GM19239 (cell line): ENCODE measurements at places on chromosomes 3 and 15.

GRCh38 chr3:122184591-122184929 is 1.1 kb downstream of the CASR start:
- DNase-seq, result no peak

- no peak for DNase-seq
Observed at GRCh38 chr3:157065201-157065600, 94.7 kb downstream of the CCNL1 start.

- no peak for DNase-seq
Observed at GRCh38 chr3:61928039-61928438, 366.7 kb downstream of the PTPRG start.

- no peak for DNase-seq
Observed at GRCh38 chr15:67340630-67341029, 86.0 kb downstream of the IQCH start.

GRCh38 chr15:88301311-88301710 is 44.8 kb upstream of the NTRK3 start:
- no peak for DNase-seq

DNA sequence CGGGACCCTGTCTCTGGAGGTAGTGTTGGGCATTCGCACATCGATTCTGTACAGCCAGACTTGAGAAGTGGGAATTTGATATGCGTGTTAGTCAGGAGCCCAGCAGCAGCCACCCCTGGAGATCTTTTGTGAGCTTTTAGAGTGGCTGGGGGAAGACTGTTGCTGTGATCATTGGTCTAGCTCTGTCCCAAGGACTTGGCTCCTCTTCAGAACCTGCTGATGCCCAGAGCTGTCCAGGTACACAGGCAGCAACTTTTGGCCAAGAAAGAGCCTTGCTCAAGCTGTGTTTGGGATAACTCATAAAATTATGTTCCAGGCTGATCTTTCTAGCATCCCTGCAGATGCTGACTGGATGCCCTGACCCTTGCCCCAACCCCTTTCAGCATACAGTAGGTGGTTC is 29.3 kb downstream of the LIMD1 start:
- no peak for DNase-seq

DNA sequence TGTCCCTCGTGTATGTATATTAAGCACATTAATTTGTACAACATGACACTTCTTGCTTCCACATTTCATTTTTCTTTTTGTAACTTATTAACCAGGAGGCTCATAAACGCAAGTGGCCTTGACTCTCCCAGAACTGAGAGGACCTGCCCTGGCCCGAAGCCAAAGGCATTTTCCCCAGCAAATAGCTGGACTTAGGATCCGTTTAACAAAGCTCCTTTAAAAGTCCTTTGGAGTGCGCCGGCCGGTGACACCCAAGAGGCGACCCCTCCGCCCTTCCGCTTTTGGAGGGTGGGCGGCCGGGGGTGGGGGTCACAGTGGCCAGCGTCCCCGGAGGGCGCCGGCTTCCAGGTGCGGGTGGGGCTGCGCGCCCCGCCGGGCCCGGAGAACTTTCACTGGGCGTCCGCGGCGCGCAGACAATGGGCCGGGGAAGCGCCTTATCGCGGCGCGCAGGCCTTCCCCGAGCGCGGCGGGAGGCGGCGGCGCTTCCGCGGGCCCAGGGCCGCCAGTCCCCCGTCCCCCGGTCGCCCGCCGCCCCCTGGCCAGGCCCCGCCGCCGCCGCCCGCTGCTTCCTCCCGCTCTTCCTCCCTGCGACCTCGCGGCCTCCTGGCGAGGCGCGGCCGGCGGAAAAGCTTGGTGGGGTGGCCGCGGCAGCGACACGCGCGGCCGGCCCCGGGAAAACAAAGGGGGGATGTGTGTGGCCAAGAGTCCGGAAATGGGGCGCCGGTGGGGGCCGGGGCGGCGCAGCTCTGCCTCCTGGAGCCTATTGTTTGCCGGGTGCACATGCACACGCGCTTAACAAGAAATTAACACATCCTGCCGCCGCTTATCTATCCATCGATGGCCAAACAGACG is 613.4 kb downstream of the MCTP2 start:
- no peak for DNase-seq

- no peak for DNase-seq
Observed at GRCh38 chr3:188853856-188854771, 317.7 kb upstream of the TPRG1 start.

DNA sequence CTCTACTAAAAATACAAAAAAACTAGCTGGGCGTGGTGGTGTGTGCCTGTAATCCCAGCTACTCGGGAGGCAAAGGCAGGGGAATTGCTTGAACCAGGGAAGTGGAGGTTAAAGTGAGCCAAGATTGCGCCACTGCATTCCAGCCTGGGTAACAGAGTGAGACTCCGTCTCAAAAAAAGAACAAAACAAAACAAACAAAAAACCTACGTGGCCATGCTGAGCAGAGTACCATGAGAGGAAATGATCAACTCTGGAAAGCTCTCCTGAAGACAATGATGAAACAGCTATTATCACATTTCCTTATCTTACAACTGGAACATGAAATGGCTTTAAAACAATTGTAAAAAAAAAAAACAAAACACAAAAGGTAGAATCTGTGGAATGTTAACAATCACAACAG is 75.2 kb downstream of the CHSY1 start:
- no peak for DNase-seq

- DNase-seq, result no peak
Observed at GRCh38 chr3:69542089-69542804, 156.4 kb upstream of the FRMD4B start.

DNA sequence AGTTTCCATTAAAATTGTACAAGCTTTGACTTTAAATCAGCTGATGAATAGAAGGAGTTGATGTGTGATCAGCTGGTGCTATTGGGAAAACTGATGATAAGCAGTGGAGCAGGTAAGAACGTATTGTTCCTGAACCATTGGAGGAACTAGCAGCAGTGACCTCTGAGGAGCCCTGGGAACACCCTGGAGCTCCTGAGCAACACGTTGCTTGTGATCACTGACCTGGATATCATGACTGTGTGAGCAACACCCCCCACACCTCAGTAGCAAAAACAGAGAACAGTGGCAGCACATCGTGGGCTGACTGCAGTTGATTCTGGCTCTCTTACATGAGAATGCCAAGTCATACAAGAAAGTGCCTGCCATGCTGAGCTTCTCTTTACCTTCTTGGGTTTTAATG is 72.9 kb downstream of the BLM start:
- DNase-seq, result no peak

- peak; percentile 5 for DNase-seq
Observed at GRCh38 chr15:55372701-55373440, 35.3 kb downstream of the CCPG1 start.
